ENCODE measurements at places on chromosomes 2 and 18.

- DNase-seq, result no peak
Observed at GRCh38 chr18:61531182-61531581, 198.0 kb downstream of the CDH20 start.

GRCh38 chr18:43279015-43279744 is 1.9 kb upstream of the SYT4 start:
- DNase-seq, result peak; percentile 19

- DNase-seq, result no peak
Observed at GRCh38 chr2:146659976-146660375, 1184.9 kb upstream of the ACVR2A start.

- DNase-seq, result no peak
Observed at GRCh38 chr18:31591628-31592027, at the start of gene TTR. Gene TTR, plus strand, starts transcription at chr18:31591877. Its CDS starts 26 bp downstream, at chr18:31591903.

DNA sequence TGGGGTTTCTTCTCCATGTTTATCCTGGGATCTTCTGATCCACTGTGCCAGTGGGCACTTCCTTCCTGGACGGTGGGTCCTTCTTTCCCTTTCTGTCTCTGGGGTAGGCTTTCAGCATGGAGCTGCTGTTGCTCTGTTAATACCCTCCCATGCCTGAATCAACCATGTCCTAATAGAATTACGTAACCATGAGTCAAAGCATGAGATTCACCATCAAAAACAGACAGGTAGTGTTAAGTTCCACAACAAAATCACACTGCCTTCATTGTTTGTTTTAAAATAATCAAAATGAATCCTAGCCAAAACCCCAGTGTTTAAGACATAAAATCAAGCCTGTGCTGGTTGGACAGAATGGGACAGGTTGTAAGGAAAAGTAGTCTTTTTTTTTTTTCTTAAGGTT is 37.5 kb downstream of the GNAL start:
- DNase-seq, result no peak

DNA sequence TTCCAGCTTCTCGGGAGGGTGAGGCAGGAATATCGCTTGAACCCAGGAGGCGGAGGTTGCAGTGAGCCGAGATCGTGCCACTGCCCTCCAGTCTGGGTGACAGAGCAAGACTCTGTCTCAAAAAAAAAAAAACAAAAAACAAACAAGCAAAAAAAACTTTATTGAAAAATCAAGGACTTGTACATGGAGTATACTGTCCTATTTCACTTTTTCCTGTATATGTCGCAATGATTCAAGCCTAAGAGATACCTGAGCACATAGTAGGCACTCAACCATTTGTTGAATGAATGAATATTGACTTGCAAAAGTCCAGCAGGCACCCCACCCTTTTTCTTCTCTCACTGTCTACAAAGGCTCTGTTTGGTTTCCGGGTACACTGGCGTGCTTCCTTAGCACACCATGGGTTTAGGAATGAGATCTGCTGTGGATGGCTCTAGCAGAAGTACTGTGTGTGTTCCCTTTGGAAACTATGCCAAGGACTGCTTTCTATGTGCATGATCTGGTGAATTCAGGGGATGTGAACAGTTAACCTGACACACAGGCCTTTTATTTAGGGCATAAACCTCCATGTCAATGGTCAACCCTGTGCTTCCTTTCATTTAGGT is 6.1 kb downstream of the APCDD1 start:
- no peak for DNase-seq

DNA sequence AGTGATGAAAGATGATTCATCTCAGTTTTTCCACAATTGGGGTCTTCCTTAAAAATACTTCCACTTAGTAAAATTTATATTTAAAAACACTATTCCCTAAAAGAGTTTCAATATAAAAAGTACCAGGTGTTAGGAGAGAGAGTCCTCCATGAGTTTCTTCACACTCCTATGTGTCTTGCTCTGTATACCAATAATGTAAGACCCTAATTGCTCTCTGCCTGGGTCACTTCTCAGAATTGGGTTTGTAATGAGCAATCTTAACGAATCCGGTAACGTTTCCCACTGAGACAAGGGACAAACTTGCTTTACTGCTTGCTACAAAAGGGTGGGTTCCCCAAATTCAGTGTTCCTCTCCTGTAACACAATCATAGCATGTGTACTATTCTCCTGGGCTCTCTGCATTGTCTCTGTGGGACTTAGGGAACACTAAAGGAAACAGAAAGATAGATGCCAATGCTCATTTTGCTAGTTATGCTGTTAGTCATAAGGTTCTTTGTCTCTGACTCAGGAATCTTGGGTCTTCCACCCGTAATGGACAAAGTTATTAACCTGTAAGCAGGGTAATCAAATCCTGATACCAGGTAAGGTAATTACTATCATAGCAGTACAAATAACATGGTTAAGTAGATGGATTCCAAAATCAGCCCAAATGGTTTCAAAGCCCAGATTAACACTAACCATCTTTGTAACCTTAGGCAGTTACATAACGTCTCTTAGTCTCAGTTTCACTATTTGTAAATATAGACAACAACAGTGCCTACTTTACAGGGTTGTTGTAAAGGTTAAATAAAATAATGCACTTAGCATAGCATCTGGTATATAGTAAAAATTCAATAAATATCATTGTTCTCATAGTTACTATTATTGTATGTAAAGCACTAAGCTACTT is 46.3 kb downstream of the ITSN2 start:
- no peak for DNase-seq

DNA sequence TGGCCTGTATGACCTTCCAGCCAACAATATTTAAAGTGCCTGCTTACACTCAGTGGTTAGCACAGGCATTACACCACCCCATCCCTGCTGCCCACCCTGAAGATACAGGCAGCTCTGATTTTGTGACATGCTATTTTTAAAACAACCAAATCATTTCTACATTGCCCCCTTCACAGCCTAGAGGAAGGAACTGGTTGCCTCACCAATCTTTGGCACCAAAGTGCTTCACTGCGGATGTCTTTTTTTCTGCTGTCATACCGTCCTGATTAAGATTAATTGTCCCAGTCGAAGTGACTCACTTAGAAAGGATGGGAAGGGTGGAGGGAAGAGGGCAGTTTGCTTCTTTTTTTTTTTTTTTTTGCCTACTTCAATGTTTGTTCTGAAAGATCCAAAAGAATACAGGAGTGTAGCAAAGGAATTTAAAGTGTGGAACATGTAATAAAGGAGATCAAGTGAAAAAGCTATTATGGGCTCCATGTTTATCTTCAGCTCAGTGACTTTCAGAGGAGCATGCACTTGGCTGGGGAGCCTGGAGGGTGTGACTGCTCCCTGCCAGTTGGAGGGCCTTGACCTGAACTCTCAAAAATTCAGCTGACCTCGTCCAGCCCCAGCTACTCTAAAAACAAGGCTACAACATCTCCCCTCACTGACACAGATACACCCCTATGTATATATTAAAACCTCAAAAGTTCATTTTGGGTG is 501.1 kb upstream of the TNP1 start:
- peak; percentile 12 for DNase-seq

DNA sequence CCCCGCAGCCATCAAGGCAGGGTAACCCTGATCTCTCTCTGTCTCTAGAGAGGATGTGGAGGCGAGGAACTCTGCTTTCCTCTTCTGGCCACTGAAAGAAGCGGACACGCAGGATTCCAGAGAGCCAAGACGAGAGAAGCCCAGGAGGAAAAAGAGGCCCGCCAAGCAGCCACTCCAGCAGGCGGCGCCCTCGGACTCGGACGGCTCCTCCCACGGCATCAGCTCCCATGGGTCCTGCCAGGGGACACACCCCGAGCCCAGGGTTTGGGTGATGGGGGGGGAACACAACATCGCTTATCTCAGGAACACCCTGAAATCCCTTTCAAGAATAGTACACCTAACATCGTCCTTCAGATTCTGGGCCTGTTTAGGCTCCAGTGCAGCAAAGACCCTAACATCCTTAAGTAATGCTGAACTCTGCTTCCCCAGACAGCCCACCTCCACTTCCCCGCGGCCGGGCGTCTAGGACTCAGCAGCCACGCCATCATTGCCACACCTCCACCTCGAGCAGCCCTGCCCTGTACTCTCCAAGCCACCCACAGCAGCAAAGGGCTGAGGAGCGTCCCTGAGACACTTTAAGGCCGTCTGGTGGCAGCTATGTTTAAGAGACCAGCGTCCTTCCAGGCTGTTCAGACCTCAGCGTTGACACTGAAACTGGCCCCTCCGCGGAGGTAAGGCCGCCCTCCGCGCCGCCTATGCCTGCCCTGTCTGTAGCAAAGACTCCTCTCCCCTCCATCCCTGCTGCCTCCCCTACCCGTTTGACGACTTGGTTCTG is 34.3 kb upstream of the CNGA3 start:
- DNase-seq, result no peak

DNA sequence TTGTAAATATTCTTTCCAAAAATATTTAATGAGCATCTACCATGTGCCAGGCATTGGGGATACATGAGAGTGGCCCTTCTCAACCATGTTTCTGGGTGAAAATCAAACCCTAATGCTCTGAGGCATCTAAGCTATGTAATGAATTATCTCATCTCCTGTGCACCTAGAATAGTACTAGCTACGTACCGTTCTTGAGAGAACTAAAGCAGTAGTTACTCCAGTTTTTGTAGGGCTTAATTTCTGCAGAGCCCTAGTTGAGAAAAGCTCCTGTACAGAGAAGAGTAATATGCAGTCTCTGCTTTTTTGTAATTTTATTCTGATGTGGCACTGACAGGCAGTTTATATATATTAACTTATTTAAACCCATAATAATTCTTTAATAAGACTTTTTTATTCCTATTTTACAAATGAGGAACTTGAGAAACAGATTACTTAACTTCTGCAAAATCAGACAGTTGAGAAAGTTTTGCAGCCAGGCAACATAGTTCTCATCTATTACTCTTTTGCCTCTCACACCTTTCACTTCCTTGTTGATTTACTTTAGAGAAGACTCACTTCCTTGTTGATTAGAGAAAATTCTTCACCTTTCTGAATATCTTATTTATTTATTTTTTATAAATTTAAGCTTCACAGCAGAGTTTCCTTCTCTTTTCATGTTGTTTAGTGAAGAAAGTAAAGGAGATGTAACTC is 3.1 kb downstream of the SPOPL start:
- no peak for DNase-seq

DNA sequence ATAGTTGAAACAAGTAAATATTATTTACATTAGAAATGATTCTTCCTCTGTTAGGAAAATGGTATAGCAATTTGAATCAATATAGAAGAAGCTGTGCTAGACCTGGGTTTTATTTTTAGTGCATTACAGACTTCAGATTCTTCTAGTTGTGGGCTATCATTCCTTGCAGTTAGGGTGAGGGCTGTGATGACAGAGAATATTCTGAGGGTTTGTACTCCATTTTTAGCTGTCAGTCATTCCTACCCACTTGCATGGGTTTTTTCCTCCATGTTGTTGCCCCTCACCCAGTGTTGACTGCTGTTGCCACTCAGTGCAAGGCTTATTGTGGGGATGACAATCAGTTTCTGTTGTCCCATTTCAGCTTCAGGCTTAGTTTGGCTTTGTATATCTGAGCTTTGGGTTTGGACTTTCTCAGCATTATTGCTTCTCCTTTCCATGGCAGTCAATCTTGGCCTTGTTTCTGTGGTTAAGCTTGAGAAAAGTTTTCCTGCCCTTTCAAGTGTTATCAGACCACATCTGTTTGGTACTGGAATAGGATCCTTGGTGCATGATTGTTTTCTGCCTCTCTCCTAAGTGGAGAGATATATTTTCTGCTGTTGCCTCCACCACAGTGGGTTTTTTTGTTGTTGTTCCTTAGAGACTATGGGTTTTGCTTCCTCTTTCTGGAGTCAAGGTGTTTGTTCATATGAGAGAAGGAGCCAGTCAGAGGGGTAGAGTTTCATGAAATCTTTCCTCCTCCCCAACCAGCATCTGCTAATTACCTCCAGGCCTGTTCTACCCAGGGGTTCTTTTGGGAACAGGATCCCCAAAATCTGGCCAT is 312.7 kb upstream of the CWC22 start:
- no peak for DNase-seq

GRCh38 chr2:26807788-26808460 is 22.1 kb downstream of the CENPA start:
- DNase-seq, result peak; percentile 27

DNA sequence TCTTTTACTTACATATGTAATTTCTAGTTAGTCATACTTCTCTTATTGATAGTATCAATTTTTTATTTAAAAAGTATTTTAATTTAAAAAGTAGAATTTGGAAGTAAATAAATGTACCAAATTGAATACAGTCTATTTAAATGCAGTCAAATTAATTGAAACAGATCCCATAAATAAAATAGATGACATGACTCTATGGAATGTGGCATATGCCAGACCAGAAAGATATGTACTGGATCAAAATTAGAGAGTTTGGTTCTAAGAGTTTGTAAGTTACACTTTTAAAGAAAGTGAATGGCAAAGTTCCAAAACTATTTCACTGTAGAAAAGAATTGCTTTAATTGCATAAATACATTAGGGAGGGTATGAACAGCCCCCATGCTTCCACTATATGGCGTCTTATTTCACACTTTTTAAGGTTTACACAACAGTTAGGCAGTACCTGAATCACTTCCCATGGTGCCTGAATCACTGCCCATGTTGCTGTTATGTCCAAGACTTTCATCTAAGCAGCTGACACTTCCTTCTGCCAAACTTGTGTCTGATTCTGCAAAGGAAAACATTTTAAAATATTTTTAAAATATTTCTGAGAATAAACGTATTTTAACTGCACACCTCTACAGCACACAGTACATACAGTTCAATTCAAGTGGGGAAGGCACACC is 25.2 kb downstream of the IFIH1 start:
- no peak for DNase-seq

DNA sequence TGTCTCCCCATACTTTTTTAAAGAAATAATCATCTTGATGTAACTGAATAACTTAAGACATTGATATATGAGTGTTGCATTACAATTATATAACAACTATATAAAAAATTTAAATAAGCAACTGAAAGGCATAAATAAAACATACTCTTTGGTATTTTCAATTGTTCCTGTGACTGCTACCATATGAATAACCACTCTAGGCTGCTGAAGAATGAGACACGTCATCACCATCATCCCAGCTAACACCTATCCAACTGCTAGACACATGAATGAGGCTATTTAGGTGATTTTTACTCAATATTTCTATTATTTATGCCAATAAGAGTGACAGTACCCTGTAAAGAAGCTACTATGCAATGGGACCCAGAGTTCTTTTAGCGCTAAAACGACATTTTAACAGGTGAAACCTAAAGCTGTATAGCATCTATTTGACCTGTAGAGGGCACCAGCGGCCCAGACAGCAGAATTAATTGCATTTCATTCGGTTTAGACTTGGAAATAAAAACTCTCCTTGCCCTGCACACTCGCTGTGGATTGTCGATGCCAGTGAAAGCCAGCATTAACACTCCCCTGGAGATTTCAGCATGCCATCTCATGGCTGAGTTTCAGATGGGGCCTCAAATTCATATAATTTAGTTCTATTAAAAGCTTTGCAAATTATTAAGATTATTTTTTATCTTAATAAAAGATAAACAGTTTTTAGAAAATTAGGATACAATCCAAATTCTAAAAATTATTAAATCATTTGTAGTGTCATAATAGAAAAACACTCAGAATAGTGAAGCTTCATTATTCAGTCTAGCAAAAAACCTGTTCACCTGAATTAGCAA is 89.4 kb upstream of the MAP2 start:
- DNase-seq, result peak; percentile 63

Measured in nephron progenitor cell (in vitro differentiated cells).